ENCODE measurements at places on chromosomes 1 and 21.

GRCh38 chr1:186648613-186649012 lies 31.6 kb downstream of the PTGS2 start:
- DNase-seq = no peak

DNA sequence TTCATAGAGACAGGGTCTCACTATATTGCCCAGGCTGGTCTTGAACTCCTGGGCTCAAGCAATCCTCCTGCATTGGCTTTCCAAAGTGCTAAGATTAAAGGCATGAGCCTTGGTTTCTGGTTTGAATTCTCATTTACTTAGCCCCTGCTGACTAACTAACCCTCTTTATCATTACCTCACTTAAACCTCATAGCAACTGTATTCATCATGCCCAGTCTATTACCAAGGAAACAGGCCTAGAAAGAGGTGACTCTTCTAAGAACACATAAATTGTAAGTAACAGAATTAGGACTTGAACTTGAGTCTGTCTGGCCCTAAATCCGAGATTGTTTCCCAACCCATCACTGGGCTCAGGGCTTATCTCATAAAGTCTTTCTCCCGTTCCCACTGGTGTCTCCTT lies 44.2 kb downstream of the TMEM53 start:
- no peak for DNase-seq

DNA sequence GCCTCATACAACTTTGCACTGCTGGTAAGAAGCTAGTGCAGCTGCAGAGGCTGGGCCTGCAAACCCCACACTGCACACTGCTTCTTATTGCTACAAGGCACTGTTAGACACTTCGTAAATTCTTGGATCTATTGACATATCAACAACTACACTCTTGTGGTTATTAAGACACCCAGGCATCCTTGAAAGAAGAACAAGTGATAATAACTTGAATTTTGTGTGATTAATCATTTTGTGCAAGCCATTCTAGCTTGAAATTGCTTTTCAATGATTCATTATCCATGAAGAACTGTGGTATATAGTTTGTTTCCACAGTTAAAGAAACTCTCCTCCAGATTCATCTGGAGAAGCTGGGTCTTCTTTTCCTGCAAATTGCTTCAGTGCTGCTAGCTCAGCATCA lies 33.7 kb upstream of the IFI44L start:
- DNase-seq = no peak

DNA sequence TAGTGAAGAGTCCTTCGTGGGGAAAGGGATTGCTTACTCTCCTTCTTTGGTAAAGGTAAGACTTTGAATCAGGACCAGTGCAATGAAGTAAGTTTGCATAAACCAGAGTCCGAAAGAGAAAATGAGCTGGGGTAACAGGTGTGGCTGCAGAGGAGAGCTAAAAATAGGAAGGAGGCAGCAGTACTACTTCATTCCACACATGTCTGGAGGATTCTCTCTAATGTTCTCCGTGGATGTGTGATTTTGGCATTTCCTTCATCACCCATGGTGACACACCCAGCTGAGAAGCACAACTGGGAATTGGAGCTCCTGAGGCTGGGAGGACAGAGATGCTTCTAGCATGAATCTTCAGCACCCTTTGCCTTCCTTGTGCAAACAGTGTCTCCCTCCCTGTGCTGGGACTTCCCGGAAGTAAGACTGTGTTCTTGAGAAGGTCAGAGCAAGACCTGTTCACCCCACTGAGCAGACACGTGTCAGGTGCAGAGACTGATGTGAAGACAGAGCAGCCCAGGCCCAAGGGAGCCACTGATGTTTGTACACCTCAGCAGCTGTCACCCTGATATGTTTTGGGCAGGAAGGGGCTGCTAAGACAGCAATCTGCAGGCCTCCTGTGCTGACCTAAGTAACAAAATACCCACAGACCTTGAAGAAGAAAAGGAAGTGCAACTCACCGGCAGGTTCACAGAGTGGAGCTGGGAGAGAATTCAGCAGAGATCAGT lies 13.3 kb downstream of the FCRL1 start:
- DNase-seq = no peak

GRCh38 chr1:185595835-185596667 lies 138.1 kb upstream of the HMCN1 start:
- no peak for DNase-seq

GRCh38 chr1:44024903-44025525 lies 6.2 kb downstream of the SLC6A9 start:
- no peak for DNase-seq

DNA sequence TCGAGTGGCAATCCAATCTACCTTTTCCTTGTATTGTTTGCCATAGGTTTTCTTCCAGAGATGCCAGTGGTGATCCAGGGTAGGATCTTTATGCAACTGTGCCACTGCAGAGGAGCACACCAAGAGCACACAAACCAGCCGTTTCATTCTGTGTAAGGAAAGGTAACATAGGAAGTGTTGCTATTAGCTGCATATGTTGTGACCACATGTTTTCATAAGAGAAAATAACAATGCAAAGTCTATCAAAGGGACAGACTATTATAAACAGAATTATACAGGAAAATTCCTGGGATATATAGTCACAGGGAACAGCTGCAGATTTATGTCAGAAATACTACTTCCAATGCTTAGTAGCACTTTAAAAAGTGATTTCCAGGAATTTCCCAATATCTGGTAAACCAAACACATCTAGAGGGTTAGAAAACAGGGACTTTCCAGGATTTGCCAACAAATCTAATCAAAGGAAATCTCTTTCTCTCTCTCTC lies 919 bp downstream of the CTSS start:
- DNase-seq = no peak

DNA sequence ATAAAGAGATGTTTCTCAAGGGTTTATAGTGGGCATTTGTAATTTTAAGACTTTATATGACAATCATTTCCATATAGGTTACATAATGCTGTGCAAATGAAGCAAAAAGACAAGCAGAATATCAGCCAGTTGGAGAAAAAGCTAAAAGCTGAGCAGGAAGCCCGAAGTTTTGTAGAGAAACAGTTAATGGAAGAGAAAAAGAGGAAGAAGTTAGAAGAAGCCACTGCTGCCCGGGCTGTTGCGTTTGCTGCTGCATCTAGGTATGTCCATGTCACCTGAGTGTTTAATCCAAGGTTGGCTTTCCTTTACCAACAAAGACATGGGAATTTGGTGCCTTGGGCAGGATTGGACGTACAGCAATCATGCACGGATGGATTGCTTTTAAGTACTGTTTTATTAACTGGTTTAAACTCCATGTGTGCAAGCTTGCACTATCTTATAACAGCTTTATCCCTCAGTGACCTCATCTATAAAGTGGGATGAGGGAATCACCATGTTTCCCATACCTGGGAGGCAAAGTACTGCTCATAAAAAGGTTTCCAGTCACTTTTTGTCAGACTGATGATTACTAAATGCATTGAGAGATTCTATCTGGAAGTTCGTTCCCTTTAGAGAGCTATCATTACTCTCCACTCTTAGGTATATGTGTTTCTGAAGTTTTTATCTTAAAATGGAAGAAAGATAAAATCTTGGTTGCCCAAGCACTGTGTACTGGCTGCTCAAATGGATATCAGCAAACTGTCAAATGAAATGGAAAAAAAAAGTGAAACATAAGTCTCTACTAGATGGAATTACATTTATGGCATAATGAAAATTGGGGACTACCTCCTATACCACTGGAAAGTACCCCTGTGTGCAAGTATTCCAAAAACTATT lies 55.1 kb downstream of the MACO1 start:
- DNase-seq = no peak

DNA sequence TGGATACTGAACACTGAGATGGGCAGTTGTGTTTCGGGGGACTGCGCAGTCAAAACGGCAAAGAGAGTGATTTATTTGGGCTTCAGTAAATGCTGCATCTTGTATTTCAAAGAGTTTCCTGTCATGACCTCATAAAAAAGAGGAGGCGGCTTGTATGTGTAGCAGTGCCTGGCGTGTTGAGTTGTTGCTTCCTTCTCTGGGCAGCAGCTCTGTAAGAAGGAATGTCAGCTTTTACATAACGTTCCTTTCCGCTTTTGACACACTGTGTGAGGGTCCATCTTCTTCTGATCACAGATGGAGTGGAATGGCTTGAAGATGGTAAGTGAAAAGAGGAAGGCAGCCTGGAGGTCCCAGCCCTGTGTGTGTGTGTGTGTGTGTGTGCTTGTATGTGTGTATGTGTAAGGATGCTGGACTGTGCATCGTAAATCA lies 941 bp downstream of the ELAVL4 start:
- no peak for DNase-seq
